ENCODE measurements at places on chromosomes 5 and 9. TPM values are rescaled to one million over a fixed set of nuclear protein-coding genes. Genes with fewer than 3 reads are reported as not detected.

DNA sequence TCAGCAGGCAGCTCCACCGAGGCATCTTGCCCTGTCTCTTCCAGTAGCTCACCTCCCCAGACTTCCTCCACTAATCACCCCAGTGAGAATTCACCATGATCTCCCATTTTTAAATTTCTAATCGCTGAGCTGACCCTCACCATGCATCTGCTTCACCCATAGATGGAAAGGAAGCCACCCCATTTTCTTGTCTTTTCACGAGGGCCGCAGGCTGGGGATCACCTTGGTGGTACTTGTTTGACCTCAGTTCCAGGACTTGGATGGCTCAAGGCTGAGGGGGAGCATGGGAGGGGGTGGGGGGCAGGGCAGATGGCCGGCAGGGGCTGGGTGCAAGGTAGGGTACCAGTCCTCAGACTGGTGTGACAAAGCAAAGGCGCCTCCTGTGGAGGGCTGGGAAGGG lies 3.6 kb downstream of the PROP1 start:
- no peaks in the 10 kb centered on the region for H3K4me1 ChIP-seq
- H3K27ac ChIP-seq: no peak overlapping the region
- H3K36me3 ChIP-seq: no peaks in the 10 kb centered on the region
- H3K27me3 ChIP-seq: no peaks in the 10 kb centered on the region

- H3K27ac ChIP-seq: no peak overlapping the region
- no peak for DNase-seq
- no peaks in the 10 kb centered on the region for H3K27me3 ChIP-seq
- no peaks in the 10 kb centered on the region for H3K36me3 ChIP-seq
- H3K4me3 ChIP-seq: no peak overlapping the region
Observed at GRCh38 chr9:6816581-6816980, 58.8 kb downstream of the KDM4C start.

GRCh38 chr9:94164806-94165549 lies 80.7 kb downstream of the PTPDC1 start:
- no peak for DNase-seq
- H3K4me3 ChIP-seq: peak overlapping the region; percentile 54
- H3K4me1 ChIP-seq: peaks cover 33% of the 10 kb centered on the region

GRCh38 chr9:2740616-2741015 lies 23.3 kb downstream of the KCNV2 start:
- H3K4me1 ChIP-seq: no peaks in the 10 kb centered on the region
- no peak for DNase-seq
- H3K27me3 ChIP-seq: no peaks in the 10 kb centered on the region
- no peak overlapping the region for H3K27ac ChIP-seq
- H3K4me3 ChIP-seq: no peak overlapping the region

GRCh38 chr5:56389261-56389660 lies 156.1 kb upstream of the ANKRD55 start:
- H3K4me3 ChIP-seq: no peak overlapping the region
- H3K27ac ChIP-seq: no peak overlapping the region
- no peaks in the 10 kb centered on the region for H3K36me3 ChIP-seq

CATSPER3 gene
- not detected for total RNA-seq

Data from Karpas-422 (cell line).